Breast epithelium (tissue), 4 donors: ENCODE measurements at places on chromosomes 11 and 22. TPM values are rescaled to one million over a fixed set of nuclear protein-coding genes. Genes with fewer than 3 reads are reported as not detected.

CXCR5 gene
- total RNA-seq, result not detected

CREB3L1 gene
- 1.6 TPM for total RNA-seq

MICALL1 gene
- total RNA-seq, result 25.6 TPM

HBG2 gene
- not detected for total RNA-seq

ART5 gene
- total RNA-seq, result 1.3 TPM

GAB4 gene
- not detected for total RNA-seq

IGF2 gene
- 65.7 TPM for total RNA-seq

PTDSS2 gene
- total RNA-seq, result 23.8 TPM

ZP1 gene
- total RNA-seq, result not detected

GRCh38 chr22:37633089-37633624 is 6.3 kb upstream of the SH3BP1 start:
- DNase-seq, result no peak

DNA sequence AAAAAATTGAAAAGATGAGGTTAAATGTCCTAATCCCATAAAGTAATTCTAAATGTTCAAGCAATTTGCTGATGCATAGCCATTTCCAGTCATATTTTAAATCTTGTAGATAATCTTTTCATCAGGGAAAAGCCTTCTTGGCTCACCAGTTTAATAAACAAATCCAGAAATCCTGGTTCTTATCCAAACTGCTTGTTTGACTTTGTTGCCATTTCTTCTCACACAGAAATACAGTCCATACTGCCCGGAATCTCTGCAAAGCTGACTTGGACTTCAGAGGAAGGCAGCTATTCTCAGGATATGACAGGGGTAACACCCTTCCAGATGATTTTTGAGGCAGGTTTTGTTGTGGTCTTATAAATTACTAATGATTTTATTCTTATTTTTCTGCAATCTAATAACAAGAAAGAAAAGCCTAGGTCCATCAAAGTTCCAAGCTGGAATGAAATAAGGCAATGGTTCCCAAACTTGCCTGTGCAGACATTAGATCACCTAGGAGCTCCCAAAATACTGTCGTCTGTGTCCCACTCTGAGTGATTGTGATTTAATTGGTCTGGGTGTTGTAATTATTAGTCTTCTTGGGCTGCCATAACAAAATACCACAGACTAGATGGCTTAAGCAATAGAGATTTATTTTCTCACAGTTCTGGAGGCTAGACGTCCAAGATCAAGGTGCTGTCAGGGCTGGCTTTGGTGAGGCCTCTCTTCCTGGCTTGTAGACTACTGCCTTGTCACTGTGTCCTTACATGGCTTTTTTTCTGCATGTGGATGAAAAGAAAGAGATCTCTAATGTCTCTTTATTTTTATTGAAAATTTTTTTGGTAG is 55.1 kb upstream of the RCE1 start:
- DNase-seq, result no peak

- DNase-seq, result no peak
Measured at GRCh38 chr11:122430490-122430889, 225.0 kb upstream of the UBASH3B start.

- no peak for DNase-seq
Measured at GRCh38 chr11:23727387-23727786, 769.5 kb upstream of the LUZP2 start.

- DNase-seq, result no peak
Measured at GRCh38 chr11:111299101-111300026, 1.0 kb downstream of the POU2AF3 start.

- no peak for DNase-seq
Measured at GRCh38 chr11:95690100-95690499, 99.5 kb downstream of the FAM76B start.

- no peak for DNase-seq
Measured at GRCh38 chr11:12771875-12772274, 97.7 kb downstream of the TEAD1 start.

DNA sequence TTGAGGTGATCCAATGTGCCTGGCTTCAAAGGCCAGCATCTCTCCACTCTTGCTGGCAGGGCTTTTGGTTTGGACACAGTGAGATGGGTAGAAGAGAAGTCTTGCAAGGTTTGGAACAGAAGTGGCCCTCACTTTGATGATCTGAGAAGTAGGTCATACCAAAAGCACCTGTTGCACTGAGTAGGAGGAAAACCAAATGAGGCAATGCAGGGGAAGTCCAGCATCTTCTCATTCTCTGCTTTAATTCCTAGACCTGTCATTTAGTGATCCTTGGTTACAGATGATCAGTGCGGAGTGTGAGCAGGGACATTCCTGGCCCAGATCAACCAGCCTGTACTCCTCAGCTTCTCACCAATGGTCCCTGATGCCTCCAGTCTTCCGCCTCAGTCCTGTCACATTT is 990.5 kb downstream of the OPCML start:
- DNase-seq, result no peak

DNA sequence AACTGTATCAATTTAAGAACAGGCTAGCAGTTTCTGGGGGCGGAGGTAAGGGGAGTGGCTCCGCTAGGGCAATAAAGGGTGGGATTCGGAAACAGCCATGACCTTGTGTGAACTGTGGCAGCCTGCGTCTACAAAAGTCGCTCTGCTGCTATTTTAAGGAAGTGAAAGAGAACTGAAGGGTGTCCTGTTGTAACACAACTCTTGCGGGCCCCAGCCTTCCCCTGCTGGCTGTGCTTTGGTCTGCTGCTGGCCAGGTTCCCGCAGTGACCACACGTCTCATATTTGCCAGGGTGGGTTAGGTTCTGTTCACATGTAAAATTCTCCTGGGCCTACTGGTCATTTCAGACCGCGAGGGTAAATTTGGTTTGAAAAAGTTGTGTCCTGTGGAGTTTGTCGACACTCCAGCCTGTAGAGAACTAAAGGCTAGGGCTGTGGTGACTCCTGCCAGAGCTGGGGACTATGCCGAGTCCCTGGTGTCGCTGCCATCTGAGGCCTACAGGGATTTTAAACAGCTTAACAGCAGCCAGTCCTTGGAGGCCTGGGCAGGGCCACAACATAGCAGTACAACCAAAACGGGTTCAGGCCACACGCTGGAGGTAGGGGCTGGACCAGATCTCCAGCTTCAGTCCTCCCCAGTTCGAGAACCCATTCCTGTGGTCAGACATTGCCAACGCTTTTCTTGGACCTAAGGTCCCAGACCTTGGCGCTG is 1.1 kb upstream of the PPFIBP2 start:
- peak; percentile 70 for DNase-seq

DNA sequence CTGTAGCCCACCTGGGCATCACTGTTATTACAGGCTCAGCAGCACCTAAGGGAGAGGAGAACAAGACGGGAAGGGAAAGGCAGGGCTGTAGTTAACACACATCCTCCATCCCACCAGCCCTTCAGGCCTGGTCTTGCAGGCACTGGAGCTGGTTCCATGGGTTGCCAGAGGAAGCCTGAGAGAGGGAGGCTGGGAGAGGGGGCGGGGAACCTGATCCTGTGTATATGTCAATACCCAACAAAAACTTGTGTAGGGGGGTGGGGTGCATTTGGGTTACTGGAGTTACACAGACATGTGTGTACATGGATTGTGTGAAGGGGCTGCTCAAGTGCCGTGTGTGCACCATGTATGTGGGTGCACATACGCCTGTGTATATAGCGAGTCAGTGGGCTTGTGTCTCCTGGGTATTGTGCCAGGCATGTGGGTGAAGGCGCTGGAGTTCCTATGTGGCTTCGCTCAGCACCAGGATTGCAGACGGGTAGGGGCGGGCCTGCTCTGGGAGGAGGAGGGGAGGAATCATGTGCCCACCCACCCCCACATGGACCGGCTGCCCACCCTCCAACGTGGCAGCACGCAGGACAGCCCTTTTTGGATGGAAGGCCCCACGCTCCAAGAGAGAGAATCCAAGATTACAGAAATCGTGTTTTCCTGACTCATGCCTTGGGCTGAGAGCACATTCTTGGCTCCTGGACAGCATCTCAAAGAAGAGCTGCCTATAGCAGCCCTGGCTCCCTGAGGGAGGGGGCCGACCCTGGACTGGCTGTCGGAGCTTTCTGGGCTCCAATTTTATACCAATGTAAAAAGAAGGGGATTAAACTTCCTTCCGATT is 4.2 kb upstream of the SERPINH1 start:
- DNase-seq, result no peak

DNA sequence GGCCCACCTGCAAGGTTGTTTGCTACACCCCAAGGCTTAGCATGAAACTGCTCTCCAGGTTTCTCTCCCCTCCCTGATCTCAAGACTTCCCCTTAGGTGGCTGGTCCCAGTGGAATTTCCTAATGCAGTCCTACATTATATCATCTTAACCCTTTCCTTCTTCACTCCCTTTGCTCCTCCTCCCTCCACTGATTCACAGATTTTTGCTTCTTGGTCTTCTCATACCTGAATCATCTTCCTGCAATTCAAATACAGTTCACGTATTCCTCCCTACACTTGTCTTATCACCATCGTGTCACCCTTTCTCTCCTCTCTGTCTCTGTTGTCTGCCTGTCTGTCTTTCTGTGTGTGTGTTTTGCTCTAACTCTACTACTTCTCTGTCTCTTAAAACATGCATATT is 17.0 kb downstream of the MMP10 start:
- DNase-seq, result no peak

GRCh38 chr11:11218629-11218986 is 134.4 kb downstream of the CSNK2A3 start:
- DNase-seq, result peak; percentile 43

- no peak for DNase-seq
Measured at GRCh38 chr11:102733232-102733875, 8.6 kb upstream of the MMP8 start.

GRCh38 chr11:129277198-129277843 is 85.2 kb upstream of the ARHGAP32 start:
- DNase-seq, result no peak

- DNase-seq, result no peak
Measured at GRCh38 chr11:68328374-68329091, 16.1 kb downstream of the LRP5 start.

DNA sequence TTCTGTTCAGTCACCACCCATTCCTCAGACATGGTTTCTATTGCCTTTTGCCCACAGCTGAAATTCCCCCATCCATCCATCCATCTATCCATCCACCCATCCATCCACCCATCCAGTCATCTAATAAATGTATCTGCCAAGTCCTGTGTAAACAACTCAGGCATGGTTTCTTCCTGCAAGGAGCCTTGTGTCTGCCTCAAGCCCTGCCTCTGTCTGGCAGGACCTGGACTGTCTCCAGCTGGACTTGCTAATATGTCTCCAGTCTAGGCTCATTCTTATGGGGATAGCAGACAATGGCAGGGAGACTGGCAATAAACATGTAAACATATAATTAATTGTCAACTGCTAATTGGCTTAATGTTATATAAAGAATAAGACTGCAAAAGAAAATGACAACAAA is 64.7 kb upstream of the AMPD3 start:
- no peak for DNase-seq

DNA sequence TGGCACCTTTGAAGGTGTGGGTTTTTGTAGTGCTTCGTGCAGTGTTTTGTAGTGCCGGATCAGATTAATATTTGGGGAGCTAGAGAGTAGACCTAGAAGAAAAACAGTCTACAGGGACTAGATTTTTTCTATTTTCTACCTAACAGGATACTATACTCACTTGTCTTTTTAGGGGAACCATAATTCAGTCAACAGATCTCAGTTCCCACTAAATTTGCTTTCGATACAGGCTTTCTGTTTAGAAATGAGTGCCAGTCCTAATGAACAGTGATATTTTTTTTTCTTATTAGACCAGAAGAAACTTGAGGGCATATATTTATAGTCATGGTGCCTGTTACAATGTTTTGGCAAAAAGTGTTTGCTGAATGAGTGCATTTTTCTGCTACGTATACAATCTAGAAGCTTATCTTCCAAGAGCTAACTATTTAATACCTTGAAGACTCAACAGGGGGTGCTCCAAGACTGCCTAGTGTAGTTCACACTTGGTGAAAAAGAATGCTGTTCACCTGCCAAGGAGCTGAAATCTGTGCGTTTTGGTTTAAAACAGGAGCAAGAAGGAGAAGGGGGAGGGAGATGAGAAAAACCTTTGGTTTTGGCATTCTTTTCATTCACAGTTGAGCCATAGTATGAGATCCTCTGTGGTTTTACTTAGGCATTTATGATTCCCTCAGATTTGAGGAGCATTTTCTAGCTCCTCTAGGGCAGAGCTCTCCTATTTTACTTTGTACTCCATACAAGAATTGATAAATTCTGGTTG is 44.9 kb upstream of the VSTM5 start:
- no peak for DNase-seq

DNA sequence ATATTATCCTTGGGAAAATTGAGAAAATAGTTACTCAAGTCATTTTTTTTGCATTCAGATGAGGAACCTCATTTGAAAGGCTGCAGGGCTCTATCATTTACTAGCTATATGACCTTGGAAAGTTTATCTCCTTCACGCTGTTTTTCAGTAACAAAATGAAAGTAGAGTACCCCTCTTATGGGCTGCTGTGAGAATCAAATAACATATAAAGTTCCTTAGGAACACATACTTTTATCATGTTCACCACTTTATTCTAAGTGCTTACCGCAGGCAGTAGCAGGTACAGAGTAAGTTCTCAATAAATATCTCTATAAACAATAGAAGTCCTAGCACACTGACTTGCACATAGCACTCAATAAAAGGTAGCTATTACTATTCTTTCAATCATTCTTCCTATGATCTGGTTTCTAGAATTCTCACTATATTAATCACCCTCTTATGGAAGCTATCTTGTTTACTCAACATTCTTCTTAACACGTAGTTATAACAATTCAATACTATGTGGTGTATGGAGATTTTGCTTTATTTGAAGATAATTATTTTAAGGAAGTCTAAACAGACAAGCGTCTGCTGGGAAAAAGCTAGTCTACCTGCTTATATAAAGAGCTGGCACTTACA is 1.9 kb downstream of the C11orf71 start:
- no peak for DNase-seq

DNA sequence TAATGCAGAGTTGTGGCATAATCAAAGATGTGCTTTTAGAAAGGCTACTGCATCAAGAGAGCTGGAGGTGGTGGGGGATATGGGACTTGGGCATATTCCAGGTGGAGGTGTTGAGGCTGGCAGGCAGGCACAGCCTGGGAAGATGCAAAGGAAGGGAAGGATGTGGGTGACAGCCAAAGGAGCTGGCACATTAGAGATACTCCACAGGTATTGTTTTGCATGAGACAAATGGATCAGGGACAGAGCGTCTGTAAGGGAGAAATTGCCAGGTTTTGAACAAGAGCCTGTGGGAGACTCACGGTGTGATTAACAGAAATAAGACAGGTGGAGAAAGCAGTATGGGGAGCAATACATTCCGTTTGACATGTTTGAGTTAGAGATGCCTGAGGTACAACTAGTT is 263.7 kb downstream of the NELL1 start:
- DNase-seq, result no peak

- DNase-seq, result no peak
Measured at GRCh38 chr22:37259540-37260029, 15.5 kb upstream of the RAC2 start.
